ENCODE measurements at places on chromosomes 3 and 15.

DNA sequence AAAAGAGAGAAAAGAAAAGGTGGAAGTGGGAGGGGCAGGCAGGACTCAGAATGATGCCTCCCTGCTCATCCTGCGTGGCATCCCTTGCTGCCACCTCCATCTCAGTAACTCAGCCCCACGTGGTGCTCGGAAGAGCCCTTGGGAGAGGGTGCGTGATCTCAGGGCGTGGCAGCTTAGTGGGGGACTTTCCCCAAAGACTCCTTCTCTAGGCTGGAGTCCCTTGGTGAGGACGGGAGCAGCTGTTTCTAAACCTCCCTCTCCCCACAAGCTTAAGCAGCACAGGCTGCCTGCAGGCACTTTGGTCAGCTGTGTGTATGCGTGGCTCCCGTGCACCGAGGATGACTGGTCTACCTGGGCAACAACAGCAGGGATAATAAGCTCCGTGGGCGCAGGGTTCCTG is 7.4 kb upstream of the ANPEP start:
- no peak overlapping the region for H3K27ac ChIP-seq
- no peak overlapping the region for H3K4me3 ChIP-seq
- no peaks in the 10 kb centered on the region for H3K36me3 ChIP-seq

DNA sequence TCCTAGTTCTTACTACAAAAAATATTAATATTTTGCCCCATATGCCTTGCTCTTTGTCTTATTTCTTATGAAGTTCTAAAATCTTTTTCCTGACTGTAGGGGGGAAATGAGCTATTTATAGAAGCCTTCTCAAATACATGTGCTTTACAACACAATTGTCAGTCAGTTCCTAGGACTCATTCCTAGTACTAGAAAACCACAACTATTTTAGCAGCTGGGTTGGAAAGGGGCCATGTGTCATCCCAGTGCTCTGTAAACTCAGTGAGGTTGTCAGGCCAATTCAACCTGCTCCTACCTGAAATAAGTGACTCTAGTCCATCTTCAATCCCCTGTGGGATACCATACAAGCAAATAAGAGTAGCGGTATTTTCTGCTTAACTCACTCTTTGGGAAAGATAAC is 153.8 kb downstream of the ULK4 start:
- H3K4me3 ChIP-seq, result no peak overlapping the region
- no peaks in the 10 kb centered on the region for H3K27me3 ChIP-seq
- H3K27ac ChIP-seq, result no peak overlapping the region
- no peak for DNase-seq
- no peaks in the 10 kb centered on the region for H3K36me3 ChIP-seq
- no peaks in the 10 kb centered on the region for H3K4me1 ChIP-seq

DNA sequence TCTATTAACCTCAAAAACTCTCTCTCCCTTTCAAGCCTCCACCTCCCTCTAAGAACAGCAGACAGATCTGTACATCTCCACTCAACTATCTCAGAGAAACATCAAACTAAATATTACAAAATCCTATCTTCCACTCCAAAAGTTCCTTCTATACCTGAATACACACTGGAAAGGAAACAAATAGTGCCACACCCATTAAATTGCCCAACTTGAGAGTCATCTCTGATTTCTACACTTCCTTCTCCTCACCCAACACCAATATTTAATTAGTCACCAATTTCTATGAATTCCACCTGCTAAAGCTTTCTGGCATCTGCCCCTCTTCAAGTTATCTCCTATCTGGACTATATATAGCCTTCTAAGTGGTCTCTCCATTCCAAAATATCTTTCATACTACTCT is 65.8 kb downstream of the PEAK1 start:
- DNase-seq, result no peak
- no peaks in the 10 kb centered on the region for H3K36me3 ChIP-seq
- H3K4me1 ChIP-seq, result peaks cover 28% of the 10 kb centered on the region
- no peak overlapping the region for H3K27ac ChIP-seq

- H3K4me1 ChIP-seq, result no peaks in the 10 kb centered on the region
- no peaks in the 10 kb centered on the region for H3K36me3 ChIP-seq
- no peak overlapping the region for H3K27ac ChIP-seq
- H3K27me3 ChIP-seq, result no peaks in the 10 kb centered on the region
- H3K4me3 ChIP-seq, result no peak overlapping the region
Measured at GRCh38 chr15:86329311-86330013, 249.8 kb downstream of the AGBL1 start.

DNA sequence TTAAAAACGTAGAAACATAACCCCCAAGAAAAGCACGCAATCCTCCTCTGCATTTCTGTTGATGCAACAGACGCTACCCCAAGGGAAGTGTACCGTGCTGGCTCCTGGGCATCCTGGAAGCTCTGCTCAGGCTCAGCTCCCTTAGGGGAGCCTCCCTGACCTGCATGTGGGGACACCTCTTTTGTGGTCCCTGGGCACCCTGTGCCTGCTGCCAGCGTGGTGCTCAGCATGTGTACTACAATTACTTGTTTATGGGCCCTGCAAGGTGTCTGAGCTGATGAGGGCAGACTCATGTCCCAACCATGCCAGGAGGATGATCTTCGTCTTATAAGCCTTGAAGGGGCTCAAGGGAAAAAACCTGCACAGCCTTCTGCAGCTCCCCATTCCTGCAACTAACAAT is 18.3 kb downstream of the EHD4 start:
- DNase-seq, result no peak
- no peak overlapping the region for H3K4me3 ChIP-seq
- no peak overlapping the region for H3K27ac ChIP-seq
- H3K36me3 ChIP-seq, result no peaks in the 10 kb centered on the region

DNA sequence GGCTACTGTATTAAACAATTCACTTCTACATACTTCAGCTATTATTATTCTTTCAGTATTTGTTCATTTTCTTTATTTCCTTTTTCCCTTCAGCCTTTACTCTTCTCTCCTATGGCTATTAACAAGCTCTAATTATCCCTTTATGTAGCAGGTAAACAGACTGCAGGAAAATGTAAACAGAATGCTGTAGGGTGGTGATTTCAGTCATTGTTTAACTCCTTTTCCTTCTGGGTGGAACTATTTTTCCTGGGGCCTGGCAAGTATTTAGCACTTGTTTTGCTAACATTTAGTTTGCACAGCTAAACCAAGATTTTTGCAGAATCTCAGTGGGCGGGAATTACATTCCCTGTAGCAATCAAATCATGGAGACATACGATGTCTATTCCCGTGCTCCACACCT is 14.4 kb downstream of the RARB start:
- H3K27ac ChIP-seq, result no peak overlapping the region
- H3K4me3 ChIP-seq, result no peak overlapping the region
- H3K36me3 ChIP-seq, result no peaks in the 10 kb centered on the region
- H3K4me1 ChIP-seq, result peaks cover 9% of the 10 kb centered on the region

DNA sequence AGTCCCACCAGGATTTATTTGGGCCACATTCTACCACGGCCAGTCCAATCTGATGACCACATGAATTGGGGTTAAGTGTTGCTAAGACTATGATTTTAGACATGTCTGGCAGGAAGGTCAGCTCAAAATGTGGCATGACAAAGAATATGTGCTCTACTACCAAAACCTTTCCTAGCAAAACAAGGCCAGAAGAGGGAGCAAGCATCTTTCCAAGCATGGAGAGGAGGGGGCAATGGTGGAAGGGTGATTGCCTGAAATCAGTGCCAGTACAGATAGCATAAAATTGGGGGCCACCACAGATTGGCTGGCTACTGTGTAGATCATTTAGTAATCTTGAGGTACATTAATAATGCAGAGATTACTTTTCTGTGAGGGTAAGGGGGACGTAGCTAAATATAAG is 43.2 kb downstream of the TMEM39A start:
- H3K36me3 ChIP-seq, result no peaks in the 10 kb centered on the region
- no peak for DNase-seq

DNA sequence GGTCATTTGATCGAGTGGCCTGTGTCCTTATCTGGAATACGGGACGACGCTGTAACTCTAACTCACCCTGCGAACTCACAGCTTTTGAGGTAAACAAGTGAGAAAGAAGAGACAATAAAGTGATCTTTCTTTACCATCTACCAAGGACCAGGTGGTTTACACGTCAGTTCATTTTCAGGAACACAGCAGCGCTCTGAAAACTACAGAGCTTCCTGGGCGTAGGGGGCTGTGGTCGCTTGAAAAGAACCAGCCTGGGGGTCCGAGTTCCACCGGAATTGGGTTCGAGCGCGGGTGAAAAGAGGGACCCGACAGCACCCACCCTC is 357 bp downstream of the KIAA1143 start:
- H3K36me3 ChIP-seq, result no peaks in the 10 kb centered on the region
- H3K27me3 ChIP-seq, result no peaks in the 10 kb centered on the region
- H3K27ac ChIP-seq, result peak overlapping the region; percentile 77

GRCh38 chr3:122576174-122576940 is 1.1 kb upstream of the PARP15 start:
- H3K27me3 ChIP-seq, result no peaks in the 10 kb centered on the region
- peak overlapping the region; percentile 67 for H3K27ac ChIP-seq
- DNase-seq, result no peak
- no peaks in the 10 kb centered on the region for H3K36me3 ChIP-seq
- no peak overlapping the region for H3K4me3 ChIP-seq

DNA sequence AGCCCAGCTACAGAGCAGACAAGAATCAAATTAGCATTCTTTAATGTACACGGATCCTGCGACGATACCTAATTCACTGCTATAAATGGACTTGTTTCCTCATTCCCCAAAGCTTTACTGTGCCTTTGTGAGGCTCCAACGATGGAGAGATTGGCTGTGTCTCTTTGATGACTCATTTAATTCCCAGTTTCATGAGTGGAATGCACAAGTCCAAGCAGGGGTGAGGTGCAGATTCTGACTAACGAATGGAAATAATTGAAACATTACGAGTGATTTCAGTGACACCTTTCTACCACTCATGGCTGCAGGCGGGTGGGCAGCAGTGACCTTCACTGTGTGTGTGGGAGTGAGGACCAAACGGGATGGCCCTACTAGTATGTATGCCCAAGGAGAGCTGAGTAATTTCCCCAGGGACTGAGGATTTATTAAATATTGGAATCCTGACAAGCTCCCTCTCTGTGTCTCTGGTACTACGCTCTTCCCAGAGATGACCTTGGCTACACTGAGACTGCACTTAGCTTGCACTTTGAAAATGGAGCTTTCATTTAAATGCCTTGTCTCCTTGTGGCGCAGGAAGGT is 156.7 kb downstream of the CACNA2D3 start:
- no peaks in the 10 kb centered on the region for H3K36me3 ChIP-seq
- H3K4me1 ChIP-seq, result no peaks in the 10 kb centered on the region
- H3K27me3 ChIP-seq, result no peaks in the 10 kb centered on the region
- no peak overlapping the region for H3K27ac ChIP-seq
- DNase-seq, result no peak

- no peak overlapping the region for H3K27ac ChIP-seq
- no peaks in the 10 kb centered on the region for H3K36me3 ChIP-seq
- no peaks in the 10 kb centered on the region for H3K4me1 ChIP-seq
- no peak overlapping the region for H3K4me3 ChIP-seq
Measured at GRCh38 chr3:15159501-15160136, 46.4 kb upstream of the CAPN7 start.

- peak within 1 kb of the TSS; percentile 74 for H3K27ac ChIP-seq
- no peaks in the 10 kb centered on the region for H3K27me3 ChIP-seq
- DNase-seq, result peak; percentile 36
- no peaks in the 10 kb centered on the region for H3K4me1 ChIP-seq
- no peaks in the 10 kb centered on the region for H3K36me3 ChIP-seq
- H3K4me3 ChIP-seq, result peak within 1 kb of the TSS; percentile 67
Measured at GRCh38 chr3:53846134-53846850, at the start of the genes CHDH and IL17RB. Gene CHDH (minus strand): TSS chr3:53846419. CDS start chr3:53824008, 22,411 bp downstream. Gene IL17RB (plus strand): TSS chr3:53846568. CDS start chr3:53846589, 21 bp downstream.

DNA sequence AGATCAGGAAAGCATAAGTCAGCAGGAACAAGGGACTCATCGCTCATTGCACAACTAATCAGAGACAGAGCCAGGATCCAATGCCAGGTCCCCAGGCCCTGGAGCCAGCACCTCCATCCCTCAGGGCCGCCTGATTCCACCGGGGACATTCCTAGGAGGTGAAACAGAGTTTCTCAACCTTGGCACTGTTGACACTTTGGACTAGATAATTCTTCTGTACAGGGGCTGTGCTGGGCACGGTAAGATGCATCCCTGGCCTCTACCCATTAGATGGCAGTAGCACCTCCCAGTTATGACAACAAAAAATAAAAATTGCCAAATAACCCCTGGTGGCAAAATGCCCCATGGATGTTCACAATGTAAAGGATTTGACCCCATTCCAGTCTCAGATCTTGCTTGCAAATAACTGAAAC is 127.7 kb downstream of the MTHFS start:
- no peak overlapping the region for H3K27ac ChIP-seq
- H3K36me3 ChIP-seq, result no peaks in the 10 kb centered on the region
- no peak for DNase-seq
- H3K27me3 ChIP-seq, result no peaks in the 10 kb centered on the region
- H3K4me3 ChIP-seq, result no peak overlapping the region

GRCh38 chr3:44076221-44076829 is 165.4 kb upstream of the TOPAZ1 start:
- no peaks in the 10 kb centered on the region for H3K36me3 ChIP-seq
- no peak overlapping the region for H3K4me3 ChIP-seq
- no peaks in the 10 kb centered on the region for H3K4me1 ChIP-seq
- no peak overlapping the region for H3K27ac ChIP-seq
- no peaks in the 10 kb centered on the region for H3K27me3 ChIP-seq

GRCh38 chr3:106957029-106957428 is 420.2 kb upstream of the CCDC54 start:
- no peaks in the 10 kb centered on the region for H3K4me1 ChIP-seq
- no peak for DNase-seq
- H3K36me3 ChIP-seq, result no peaks in the 10 kb centered on the region
- H3K27ac ChIP-seq, result no peak overlapping the region

- no peak overlapping the region for H3K4me3 ChIP-seq
- DNase-seq, result no peak
- no peaks in the 10 kb centered on the region for H3K36me3 ChIP-seq
Measured at GRCh38 chr3:13215940-13216546, 142.8 kb upstream of the IQSEC1 start.

- no peaks in the 10 kb centered on the region for H3K36me3 ChIP-seq
- H3K27ac ChIP-seq, result no peak overlapping the region
- H3K4me1 ChIP-seq, result peaks cover 19% of the 10 kb centered on the region
Measured at GRCh38 chr3:169665264-169666075, 2.0 kb upstream of the MECOM start.

- no peak overlapping the region for H3K27ac ChIP-seq
- no peak overlapping the region for H3K4me3 ChIP-seq
- DNase-seq, result no peak
- H3K27me3 ChIP-seq, result no peaks in the 10 kb centered on the region
Measured at GRCh38 chr15:62558640-62559380, 393.7 kb upstream of the C2CD4B start.

- no peak for DNase-seq
- H3K4me3 ChIP-seq, result no peak overlapping the region
- H3K27me3 ChIP-seq, result no peaks in the 10 kb centered on the region
- no peaks in the 10 kb centered on the region for H3K36me3 ChIP-seq
- H3K4me1 ChIP-seq, result peaks cover 9% of the 10 kb centered on the region
Measured at GRCh38 chr3:197376735-197377555, 78.5 kb upstream of the DLG1 start.

- H3K4me3 ChIP-seq, result no peak overlapping the region
- H3K27me3 ChIP-seq, result no peaks in the 10 kb centered on the region
- H3K36me3 ChIP-seq, result no peaks in the 10 kb centered on the region
Measured at GRCh38 chr15:68417897-68418296, 14.1 kb downstream of the ITGA11 start.
